Hematopoietic multipotent progenitor cell treated with erythropoietin and hydrocortisone succinate and interleukin-3 and kit ligand, for 15 days (in vitro differentiated cells): ENCODE measurements at places on chromosomes 5 and 9.

- no peak for DNase-seq
Observed at GRCh38 chr5:66442951-66443445, 153.2 kb upstream of the MAST4 start.

DNA sequence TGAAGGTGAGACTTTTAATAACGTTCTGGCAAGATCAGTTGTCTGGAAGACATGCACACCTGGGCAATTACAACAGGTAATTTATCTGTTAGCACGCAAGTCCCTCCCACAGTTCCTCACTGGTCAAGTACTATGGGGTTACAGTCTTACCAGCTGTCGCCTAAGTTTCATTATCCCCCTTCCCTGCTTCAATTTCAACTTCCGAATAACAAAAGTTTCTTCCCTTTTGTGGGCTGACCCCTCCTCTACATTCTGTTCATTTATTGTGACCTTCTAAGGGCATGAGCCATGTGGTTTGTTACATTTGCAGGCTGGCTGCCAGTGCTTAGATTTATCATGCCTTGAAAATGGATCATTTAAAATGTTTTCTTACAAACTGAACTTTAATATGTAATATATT, 16.5 kb downstream of the GAPT start:
- DNase-seq: no peak

- no peak for DNase-seq
Observed at GRCh38 chr5:174313615-174314014, 268.1 kb downstream of the NSG2 start.

- DNase-seq: no peak
Observed at GRCh38 chr9:135419106-135419505, 60.5 kb upstream of the PPP1R26 start.

- peak; percentile 18 for DNase-seq
Observed at GRCh38 chr5:142888469-142889085, 118.4 kb downstream of the ARHGAP26 start.

GRCh38 chr5:54090495-54091120, 219.8 kb downstream of the ARL15 start:
- peak; percentile 6 for DNase-seq

- DNase-seq: no peak
Observed at GRCh38 chr5:104708027-104708426, 1145.4 kb upstream of the NUDT12 start.
